ENCODE measurements at places on chromosomes 11 and 22.
A peak's percentile ranks its signal among the peaks of the same experiment; 100 is the strongest.

GRCh38 chr11:18046116-18046777 lies at the start of gene TPH1:
Gene TPH1 (minus strand): TSS chr11:18046269. CDS start chr11:18040762, 5,507 bp downstream.
- DNase-seq: no peak

- no peak for DNase-seq
Measured at GRCh38 chr11:124467381-124467927, 22.0 kb upstream of the OR8B8 start.

- peak; percentile 70 for DNase-seq
Measured at GRCh38 chr11:118908901-118909618, 16.7 kb downstream of the BCL9L start.

DNA sequence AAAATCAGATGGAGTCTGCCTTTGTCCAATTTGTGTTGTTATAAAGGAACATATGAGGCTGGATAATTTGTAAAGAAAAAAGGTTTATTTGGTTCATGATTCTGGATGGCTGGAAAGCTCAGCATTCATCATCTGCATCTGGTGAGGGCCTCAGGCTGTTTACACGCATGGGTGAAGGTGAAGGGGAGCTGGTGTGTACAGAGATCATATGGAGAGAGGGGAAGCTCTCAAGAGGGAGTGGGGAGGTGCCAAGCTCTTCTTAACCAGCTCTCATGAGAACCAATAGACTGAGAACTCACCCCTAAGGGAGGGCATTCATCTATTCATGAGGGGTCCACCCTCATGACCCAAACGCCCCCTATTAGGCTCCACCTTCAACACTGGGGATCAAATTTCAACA lies 40.0 kb downstream of the NEU3 start:
- no peak for DNase-seq

- no peak for DNase-seq
Measured at GRCh38 chr11:115170133-115170815, 333.9 kb downstream of the CADM1 start.

DNA sequence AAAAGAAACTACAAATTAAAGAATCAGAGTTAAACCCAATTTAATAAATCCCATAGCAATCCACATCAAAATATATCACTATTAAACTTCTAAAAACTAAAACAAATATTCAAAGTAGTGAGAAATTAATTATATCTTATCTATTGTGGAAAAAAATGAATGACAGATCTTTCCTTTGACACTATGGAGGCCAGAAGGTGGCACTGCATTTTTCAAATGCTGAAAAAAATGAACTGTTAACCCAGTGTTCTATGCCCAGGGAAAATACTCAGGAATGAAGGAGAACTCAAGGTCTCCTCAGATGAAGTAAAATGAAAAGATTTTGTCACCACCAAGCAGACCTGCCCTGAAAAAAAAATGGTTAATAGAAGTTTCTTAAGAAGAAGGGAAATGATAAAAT lies 27.7 kb downstream of the TYR start:
- no peak for DNase-seq

- DNase-seq: no peak
Measured at GRCh38 chr11:121237686-121238658, 54.6 kb upstream of the SC5D start.

DNA sequence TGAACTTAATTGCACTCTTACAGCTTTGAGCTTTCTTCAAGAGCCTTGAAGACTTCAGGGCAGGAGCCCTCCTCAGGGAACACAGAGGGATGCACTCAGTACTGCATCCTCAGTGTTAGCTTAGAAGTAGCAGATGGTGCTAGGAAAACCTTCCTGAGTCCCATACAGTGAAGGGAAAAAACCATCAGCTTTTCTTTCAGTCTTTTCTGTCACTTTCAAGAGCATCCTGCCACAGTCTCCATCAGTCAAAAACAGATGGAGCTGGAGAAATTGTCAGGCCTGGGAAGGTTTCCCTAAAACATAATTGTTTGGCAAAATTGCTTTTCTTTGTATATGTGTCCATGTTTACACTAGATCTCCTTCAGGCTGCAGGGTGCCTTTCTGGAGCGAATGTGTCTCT lies 384.1 kb downstream of the NELL1 start:
- no peak for DNase-seq

DNA sequence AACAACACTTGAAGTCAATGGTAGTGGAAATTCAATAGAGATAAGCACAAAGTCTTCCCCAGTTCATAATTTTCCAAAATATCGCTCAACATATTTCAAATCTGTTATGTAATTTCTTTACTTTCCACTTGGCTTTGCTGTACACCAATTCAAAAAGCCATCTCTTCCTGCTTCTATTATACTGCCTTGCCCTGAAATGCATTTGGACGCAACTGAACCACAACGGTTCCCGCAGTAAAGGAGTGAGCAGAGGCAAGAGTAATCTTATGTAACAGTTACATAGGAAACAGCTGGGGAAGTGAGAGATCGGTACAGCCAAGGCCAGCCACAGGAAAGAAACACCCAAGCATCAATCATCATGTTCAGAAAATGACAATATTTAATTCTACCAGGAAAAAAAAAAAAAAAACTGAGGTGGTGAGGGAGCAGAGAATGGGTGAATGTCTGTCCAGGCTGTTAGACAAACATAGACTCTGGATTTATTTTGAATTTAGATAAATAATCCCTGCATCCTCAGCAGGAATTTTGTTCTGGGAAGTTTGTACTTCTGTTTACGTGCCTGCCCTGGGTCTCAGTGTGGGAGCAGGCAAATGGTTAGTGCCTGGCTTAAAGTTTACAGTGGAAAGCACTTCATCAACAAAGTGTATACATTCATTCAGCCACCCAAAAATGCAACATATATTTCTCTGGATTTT lies 392.2 kb downstream of the ETS1 start:
- DNase-seq: no peak

DNA sequence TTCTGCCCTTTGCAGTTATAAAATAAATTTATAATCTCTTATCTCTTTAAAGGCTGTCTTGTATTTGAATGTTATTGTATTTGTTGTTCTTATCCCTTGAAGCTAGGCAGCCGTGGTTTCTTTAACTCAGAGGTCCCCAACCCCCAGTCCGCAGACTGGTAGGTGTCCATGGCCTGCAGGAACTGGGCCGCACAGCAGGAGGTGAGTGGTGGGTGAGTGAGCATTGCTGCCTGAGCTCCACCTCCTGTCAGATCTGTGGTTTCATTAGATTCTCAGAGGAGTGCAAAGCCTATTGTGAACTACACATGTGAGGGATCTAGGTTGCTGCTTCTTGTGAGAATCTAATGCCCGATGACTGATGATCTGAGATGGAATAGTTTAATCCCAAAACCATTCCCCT lies 380.0 kb upstream of the CCDC90B start:
- DNase-seq: no peak

- no peak for DNase-seq
Measured at GRCh38 chr11:32374261-32374711, 61.1 kb downstream of the WT1 start.

GRCh38 chr11:29321293-29322132 lies 695.3 kb downstream of the KCNA4 start:
- DNase-seq: no peak

DNA sequence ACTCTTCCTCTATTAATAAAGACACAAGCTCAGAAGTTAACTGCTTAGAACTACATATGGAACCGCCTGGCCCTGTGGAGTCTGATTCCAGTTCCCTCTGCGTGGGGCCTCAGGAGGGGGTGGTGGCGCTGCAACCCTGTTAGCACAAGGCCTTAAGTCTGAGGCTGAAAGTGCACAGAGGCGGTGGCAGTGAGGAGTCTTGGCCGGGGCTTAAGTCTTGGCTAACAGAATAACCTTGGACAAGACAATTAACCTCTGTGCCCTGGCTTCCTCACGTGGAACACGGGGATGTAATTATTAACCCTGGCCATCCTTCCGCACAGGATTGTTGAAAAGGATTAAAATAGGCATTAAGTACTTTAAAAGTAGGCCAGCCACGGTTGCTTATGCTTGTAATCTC lies 191.5 kb downstream of the CEP164 start:
- DNase-seq: no peak

DNA sequence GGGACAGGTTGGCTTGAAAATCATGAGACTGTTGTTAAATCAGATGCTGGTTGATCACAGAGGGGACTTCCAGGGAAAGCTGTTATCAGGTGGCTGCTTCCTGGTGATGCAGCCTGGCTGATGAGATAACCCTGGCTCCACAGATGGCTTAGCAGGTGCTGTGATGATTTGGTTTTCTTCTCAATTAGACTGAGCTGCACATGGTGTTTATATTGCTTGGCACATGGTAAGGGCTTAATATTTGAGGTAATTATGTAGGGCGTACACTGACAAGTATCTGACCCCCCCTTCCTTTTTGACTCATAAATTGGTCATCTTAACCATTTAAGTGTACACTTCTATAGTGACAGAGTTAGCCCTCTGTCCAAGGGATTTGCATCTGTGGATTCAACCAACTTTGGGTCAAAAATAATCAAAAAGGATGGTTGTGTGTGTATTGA lies 7.0 kb downstream of the RPS3 start:
- no peak for DNase-seq

GRCh38 chr11:26677566-26677965 lies 44.3 kb downstream of the SLC5A12 start:
- DNase-seq: no peak

- DNase-seq: no peak
Measured at GRCh38 chr11:60971520-60971919, at the start of gene CD6. Gene CD6 (plus strand): TSS chr11:60971680. CDS start chr11:60971866, 186 bp downstream.

DNA sequence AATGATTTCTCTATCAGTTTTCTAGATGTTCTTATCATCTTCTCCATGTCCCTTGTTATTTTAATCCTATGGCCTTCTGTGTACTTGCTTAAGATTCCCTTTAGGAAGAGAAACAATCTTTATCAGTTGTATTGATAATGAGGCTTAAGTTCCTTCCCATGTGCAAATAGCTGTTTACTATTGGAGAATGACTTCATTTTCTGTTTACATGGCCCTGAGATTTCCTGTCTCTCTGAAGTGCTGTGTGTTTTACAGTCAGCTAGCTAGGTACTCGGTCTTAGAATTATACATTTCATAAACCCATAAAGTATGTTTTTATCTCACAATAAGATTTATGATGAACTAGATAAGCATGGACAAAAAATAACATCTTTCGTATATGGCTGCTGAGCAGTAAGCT lies 67.5 kb upstream of the CCDC179 start:
- DNase-seq: no peak

- DNase-seq: no peak
Measured at GRCh38 chr11:15941206-15941770, 415.1 kb downstream of the SOX6 start.

- DNase-seq: no peak
Measured at GRCh38 chr11:16881074-16881709, 133.0 kb downstream of the PLEKHA7 start.

- DNase-seq: no peak
Measured at GRCh38 chr11:46026606-46027293, 94.5 kb downstream of the PHF21A start.

GRCh38 chr22:25407859-25408229 lies 156.6 kb upstream of the GRK3 start:
- no peak for DNase-seq

DNA sequence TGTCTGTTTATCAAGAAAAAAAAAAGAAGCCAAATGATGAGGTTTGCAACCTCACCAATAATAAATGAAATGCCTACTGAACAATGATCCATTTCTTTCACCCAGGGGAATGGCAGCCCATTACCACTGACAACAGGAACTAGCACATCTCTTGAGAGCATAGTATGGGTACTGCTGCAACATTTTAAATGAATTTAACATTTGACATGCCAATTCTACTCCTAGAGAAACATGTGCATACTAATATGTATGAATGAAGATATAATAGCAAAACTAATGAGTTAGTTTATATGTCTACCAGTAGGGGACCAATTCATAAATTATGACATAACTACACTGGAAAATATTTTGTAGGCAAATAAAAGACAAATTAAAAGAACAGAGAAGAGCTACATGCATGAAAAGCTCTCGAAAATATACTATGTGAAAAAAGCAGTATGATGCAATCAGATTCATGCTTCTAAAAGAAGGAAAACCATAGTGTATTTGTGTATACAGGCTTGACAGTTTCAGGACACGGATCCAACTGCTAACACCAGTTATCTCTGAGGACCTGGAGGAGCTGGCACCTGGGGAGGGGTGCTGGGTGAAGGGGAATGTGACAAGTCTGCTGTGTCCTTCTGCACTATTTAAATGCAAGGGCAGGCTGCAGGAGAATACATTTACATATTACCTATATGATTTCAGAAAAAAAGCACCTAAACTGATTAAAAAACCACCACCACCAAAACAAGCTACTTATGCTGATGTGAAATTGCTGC lies 6.9 kb downstream of the SMCO4 start:
- no peak for DNase-seq

GRCh38 chr11:120289426-120289825 lies 35.7 kb upstream of the TLCD5 start:
- DNase-seq: no peak

- no peak for DNase-seq
Measured at GRCh38 chr11:32325187-32325586, 110.2 kb downstream of the WT1 start.

GRCh38 chr22:36806835-36807234 lies 10.0 kb downstream of the PVALB start:
- DNase-seq: no peak

GRCh38 chr11:84870486-84870885 lies 756.7 kb downstream of the DLG2 start:
- DNase-seq: no peak

GRCh38 chr11:68549789-68550484 lies 89.4 kb downstream of the PPP6R3 start:
- DNase-seq: no peak

- DNase-seq: no peak
Measured at GRCh38 chr11:129695571-129696308, 119.9 kb upstream of the TMEM45B start.

GRCh38 chr11:41309111-41309522 lies 150.3 kb downstream of the LRRC4C start:
- DNase-seq: no peak

GRCh38 chr11:122895563-122895962 lies 13.0 kb downstream of the JHY start:
- no peak for DNase-seq

- no peak for DNase-seq
Measured at GRCh38 chr22:24183321-24184031, 2.2 kb downstream of the SUSD2 start.

GRCh38 chr11:72257570-72257969 lies 13.6 kb upstream of the PHOX2A start:
- DNase-seq: no peak

- no peak for DNase-seq
Measured at GRCh38 chr11:38935941-38936340, 2337.9 kb upstream of the RAG2 start.

- no peak for DNase-seq
Measured at GRCh38 chr11:14443638-14444037, 56.0 kb downstream of the COPB1 start.
